ENCODE measurements at places on chromosomes 16 and 17. TPM values are rescaled to one million over a fixed set of nuclear protein-coding genes. Genes with fewer than 3 reads are reported as not detected.

DNA sequence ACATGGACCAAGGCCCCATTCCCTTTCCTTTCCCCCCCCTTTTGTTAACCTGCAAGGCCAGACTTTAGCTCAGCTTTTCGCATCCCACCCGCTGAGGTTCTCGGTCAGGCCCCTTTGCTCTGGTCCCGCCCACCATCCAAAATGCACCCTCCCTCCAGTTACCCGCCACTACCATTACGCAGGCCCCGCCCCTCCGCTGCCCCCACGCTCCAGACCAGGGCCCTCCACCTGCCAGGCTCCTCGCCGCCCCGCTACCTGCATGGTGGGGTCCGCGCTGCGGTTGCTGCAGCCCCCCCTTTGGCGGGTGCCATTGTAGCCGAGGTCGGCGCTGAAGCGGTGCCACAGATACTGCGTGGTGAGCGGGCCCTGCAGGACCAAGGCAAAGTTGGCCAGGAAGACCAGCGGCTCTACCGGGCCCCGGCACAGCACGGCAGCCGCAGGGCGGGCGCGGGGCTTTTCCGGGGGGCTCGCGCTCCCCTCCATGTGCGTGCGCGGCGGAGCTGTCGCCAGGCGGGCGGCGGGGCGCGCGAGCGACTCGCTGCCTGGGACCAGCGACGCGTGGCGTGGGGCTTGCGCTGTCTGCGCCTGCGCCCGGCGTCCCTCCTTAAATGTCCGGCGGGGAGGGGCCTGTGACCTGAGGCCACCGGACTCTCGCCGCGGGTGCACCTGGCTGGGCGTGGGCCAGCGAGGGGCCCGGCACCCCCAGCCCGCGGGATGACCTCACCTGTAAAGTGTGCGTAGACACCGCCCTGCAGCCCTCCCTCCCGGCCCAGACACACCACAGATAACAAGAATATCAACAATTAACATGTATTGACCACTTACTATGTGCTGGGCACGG lies at the start of gene SLC46A1:
SLC46A1 (minus strand) TSS at position 581 of the 841 bp plus-strand sequence; CDS start at position 483, 98 bp downstream.
- H3K4me3 ChIP-seq = peak within 1 kb of the TSS; percentile 27
- no peak for DNase-seq
- no peaks in the 10 kb centered on the region for H3K27me3 ChIP-seq
- H3K27ac ChIP-seq = peak within 1 kb of the TSS; percentile 52
- H3K4me1 ChIP-seq = peaks cover 9% of the 10 kb centered on the region

- H3K27ac ChIP-seq = peak overlapping the region; percentile 15
- no peak overlapping the region for H3K4me3 ChIP-seq
- no peak for DNase-seq
- H3K4me1 ChIP-seq = peaks cover 33% of the 10 kb centered on the region
These were observed 4.7 kb downstream of the RPL13 start for GRCh38 chr16:89565256-89565505.

GRCh38 chr16:4976611-4977145 lies 18.5 kb downstream of the SEC14L5 start:
- H3K4me3 ChIP-seq = no peak overlapping the region
- no peak overlapping the region for H3K27ac ChIP-seq
- no peaks in the 10 kb centered on the region for H3K36me3 ChIP-seq

GRCh38 chr17:57444682-57445450 lies 188.5 kb downstream of the MSI2 start:
- DNase-seq = no peak
- no peak overlapping the region for H3K4me3 ChIP-seq
- H3K27me3 ChIP-seq = no peaks in the 10 kb centered on the region

The TMEM231 gene
- 3.6 TPM for total RNA-seq

The EPOP gene
- 0.22 TPM for total RNA-seq

The HOXB2 gene
- total RNA-seq = 46.9 TPM
